ENCODE measurements at places on chromosomes 16 and 17. TPM values are rescaled to one million over a fixed set of nuclear protein-coding genes. Genes with fewer than 3 reads are reported as not detected.

GRCh38 chr17:81459864-81460263, 52.7 kb downstream of the ACTG1 start:
- DNase-seq = no peak

- DNase-seq = no peak
Measured at GRCh38 chr16:2855536-2855935, 2.4 kb downstream of the PRSS22 start.

DNA sequence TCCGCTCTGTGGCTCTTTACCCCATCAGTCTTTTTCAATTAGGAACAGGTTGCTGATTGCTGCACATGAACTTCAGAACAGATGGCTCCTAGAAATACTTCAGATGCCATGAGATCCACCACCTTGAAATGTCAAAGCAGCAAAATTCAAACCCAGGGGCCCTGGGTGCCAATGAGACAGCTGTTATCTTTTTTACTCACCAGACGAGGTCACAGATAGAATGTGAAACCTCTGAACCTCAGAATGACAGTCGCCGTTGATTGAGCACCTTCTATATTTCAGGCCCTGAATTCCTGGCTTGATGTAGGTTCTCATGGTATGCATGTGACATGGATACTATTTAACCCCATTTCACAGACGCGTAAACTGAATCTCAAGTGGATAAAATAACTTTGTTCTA, 63.0 kb downstream of the MAF start:
- no peak for DNase-seq

- DNase-seq = no peak
Measured at GRCh38 chr16:81956213-81956948, 54.9 kb downstream of the SDR42E1 start.

DNA sequence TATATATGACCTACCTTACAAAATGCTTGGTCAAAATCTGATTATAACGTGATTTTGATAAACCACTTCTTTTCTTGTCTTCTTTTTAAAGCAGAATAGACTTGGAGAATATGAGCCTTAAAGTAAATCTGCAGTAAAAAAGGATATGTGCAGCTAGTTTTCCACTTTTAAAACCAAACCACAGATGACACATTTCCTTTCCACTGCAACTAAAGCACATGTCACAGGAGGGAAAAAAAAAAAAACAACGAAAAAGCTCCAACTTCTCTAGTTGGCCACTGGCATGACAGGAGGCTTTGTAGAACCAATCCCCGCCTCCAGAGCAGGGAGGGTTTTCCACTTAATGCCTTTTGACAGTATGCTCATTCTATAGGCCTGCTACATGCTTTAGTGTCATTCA, at the start of gene EVI2A:
Gene EVI2A (minus strand): TSS at position 142 of the 400 bp plus-strand sequence. CDS start 2,609 bp downstream, outside the sequence.
- DNase-seq = no peak

DNA sequence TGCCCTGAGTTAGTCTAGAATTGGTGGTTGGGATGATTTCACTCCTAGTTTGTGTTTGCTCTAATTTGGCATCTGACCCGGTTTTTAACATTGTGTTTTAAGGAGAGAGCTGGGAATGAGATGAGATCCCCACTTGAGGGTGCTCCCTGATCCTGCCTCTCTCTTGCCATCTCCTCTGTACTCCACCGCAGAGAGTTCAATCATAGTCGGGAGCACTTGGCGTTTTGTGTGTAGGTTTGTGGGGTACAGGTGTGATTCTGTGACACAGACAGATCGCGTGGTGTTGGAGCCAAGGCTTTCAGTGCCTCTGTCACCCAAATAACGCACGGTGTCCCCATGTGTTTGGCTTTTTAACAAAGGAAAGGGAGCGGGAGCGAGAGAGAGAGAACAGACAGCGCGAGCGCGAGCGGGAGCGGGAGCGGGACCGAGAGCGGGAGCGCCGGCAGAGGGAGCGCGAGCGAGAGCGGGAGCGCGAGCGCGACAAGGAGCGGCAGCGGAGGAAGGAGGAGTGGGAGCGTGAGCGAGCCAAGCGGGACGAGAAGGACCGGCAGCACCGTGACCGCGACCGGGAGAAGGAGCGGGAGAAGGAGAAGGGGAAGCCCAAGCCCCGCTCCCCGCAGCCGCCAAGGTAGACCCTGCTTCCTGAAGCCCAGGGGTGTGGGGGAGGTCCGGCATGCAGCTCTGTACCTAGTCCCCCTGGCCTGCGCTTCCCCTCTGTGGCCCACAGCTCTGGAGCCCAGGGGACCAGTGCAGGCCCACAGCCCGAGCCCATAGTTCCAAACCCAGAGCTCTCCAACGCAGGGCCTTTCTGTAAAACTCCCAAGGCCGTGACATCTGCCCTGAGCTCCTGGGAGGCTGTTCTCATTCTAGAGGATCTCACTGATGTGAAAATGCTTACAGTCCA, 27.2 kb upstream of the IL17C start:
- DNase-seq = peak; percentile 59

- no peak for DNase-seq
Measured at GRCh38 chr17:7403727-7403976, 245 bp downstream of the TMEM256 start.

DNA sequence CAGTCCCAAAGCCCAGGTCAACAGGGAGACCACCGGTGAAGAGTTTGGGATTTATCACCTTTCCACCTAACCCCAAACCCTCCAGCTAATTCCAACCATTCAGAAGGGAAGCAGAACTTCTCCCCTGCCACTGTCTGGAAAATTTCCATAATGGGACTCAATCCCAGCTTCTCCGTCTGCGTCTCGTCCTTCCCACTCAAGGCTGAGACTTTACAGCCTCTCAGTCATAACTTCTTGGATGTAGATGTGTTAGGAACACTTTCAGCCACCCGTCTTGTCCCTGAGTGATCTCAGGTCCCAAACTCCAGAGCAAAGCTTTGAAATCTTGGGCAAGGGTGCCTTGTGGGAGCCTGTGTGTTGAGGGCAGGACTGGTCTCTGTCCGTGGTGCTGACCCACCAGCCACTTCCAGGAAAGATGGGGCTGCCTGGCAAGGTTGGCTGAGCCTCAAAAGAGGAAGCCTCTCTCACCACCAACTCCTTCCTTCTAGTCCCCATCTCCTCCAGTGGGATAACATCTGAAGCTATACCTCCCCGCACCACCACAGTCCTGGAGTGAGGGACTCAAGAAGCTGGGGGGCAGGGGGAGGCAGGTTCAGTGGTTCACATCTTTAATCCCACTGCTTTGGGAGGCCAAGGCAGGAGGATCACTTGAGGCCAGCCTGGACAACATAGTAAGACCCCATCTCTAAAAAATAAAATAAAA, 9.3 kb downstream of the GAS2L2 start:
- no peak for DNase-seq

GRCh38 chr16:58269526-58269925, 25.3 kb downstream of the PRSS54 start:
- no peak for DNase-seq

GRCh38 chr16:1288813-1289476, 20.5 kb upstream of the UBE2I start:
- no peak for DNase-seq

GRCh38 chr17:78396441-78397337, 18.2 kb downstream of the PGS1 start:
- DNase-seq = no peak

GRCh38 chr16:56450275-56450985, 702 bp downstream of the NUDT21 start:
- DNase-seq = peak; percentile 7

DNA sequence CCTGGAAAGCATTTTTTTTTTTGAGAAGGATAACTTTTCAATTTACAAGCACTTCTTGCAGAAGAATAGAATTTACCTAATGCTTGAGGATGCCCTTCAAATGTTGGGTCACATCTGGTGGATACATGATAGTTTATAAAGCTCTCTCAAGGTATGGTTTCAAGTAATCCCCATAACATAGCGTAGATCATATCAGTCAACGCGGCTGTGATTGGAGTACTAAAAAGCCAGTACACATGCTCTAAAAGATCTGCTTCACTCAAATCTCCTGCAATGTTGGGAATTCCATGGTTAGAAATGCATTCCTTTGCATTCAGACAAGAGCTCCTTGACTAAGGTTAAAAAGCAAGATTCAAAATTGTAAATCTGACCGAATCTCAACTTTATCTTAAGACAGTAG, 3.9 kb upstream of the KCNJ16 start:
- DNase-seq = no peak

DNA sequence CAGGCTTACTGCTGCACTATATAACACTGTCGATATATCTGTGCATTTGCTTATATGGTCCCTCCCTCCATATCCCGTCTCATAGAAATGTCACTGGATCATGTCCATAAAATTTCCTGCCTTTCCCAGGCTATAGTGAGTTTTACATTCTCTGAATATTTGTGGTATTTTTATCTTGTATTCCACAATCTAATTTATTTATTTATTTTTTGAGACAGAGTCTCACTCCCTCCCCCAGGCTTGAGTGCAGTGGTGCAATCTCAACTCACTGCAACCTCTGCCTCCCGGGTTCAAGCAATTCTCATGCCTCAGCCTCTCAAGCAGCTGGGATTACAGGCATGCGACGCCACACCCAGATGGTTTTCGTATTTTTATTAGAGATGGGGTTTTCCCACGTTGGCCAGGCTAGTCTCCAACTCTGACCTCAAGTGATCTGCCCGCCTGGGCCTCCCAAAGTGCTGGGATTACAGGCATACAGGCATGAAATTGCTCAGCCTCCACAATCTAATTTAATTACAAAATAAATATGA, 12.9 kb downstream of the TRIM37 start:
- DNase-seq = peak; percentile 60

GRCh38 chr16:31371619-31372484, 16.9 kb downstream of the ITGAX start:
- DNase-seq = peak; percentile 21

DNA sequence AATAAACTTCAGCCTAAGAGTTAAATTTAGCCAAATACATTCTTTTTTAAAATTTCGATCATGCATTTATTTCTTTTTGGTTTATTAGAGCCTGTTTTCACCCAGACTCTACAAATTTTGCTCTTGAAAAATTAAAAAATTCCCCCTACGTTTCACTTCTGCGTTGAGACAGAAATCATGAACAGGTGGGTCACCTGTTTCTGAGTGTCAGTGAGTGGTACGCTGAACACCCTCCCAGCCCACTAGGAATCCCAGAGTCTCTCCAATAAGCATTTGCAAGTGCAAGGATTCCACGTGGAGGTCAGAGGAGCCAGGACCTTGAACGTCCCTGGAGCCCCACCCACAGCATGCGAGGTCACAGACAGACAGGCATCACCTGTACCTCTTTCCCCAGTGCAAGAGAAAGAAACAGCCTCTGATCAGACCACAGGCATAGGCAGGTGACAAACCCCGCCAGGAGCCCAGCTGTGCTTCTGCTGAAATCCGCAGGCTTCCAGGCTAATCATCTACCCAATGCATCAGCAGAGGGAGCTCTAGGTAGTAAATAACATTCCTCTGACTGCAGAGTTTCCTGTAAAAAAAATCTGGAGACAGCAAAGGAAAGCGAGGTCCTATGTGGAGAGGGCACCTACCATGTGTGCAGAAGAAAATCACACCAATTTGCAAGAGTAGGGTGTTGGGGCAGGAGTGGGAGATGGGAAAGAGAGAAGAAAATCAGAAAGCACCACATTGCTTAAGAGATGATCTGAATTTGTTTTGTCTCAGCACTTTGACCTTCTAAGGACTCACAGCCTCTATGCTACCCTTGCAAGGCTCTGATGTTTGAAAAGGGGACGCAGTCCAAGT, 5.9 kb upstream of the XYLT1 start:
- DNase-seq = peak; percentile 65

DNA sequence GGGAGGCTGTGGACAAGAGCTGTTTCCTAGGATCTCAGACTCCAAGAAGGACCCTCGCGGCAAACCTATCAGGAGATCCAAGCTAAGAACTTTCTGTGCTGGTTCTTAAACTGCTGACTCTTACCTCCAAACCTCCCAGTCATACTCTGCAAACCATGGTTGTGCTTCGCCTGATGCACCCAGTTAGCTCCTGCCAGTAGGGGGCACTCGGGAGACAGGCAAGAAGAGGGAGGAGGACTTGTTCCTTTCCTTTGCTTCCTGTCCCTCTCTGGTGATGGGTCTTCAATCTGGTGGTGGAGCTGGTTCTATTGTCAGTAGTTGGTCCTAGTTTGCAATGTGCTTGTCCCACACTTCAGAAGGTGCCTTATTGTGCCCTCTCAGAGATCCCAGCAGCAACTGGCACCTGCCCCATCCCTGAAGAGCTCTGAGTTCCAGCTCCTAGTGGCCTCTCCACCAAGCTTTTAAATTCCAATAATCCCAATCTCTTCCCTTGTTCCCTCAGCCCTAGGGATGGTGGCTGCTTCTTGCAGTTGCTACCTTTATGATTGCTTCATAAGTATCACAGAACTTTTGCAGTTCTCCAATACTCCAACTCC, 113.5 kb upstream of the RPL38 start:
- DNase-seq = no peak

GRCh38 chr17:69551212-69552010, 136.9 kb downstream of the MAP2K6 start:
- DNase-seq = no peak

DNA sequence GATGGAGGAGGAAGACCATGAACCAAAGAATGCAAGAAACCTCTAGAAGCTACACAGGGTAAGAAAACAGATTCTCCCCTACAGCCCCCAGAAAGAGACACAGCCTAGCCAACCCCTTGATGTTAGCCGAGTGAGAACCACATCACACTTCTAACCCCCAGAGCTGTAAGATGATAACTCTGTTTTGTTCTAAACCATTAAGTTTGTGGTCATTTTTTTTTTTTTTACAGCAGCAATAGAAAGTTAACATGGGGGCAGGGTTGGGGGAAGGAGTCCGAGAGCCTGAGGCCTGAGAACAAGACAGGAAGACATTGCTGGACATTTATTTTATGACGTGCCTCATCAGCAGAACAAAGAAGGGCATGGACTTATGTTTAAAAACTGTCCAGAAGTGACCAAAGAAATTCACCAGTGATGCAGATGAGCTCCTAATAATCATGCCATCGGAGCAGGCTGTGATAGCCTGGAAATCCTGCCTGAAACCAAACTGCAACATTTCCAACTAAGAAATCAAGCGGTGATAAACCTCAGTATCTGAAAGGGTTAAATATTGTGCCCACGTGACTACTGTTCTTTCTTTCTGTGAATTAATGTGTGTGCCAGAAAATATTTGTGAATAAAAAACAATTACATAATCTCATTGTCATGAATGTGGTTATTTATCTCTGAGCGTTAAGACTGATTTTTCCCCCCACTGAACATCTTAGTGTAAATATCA, 1.1 kb downstream of the ABCA9 start:
- no peak for DNase-seq

GRCh38 chr16:83579027-83579426, 228.8 kb upstream of the HSBP1 start:
- DNase-seq = no peak

Gene CMC2
- 72.8 TPM for polyA plus RNA-seq

Gene TVP23A
- polyA plus RNA-seq = 4.5 TPM

Gene CES5A
- polyA plus RNA-seq = not detected

Gene NEUROD2
- 0.08 TPM for polyA plus RNA-seq

Gene RNF227
- polyA plus RNA-seq = 4.5 TPM

Gene TMEM238L
- 3.3 TPM for polyA plus RNA-seq

Gene SCRN2
- 60.0 TPM for polyA plus RNA-seq

Gene NDUFAB1
- 87.2 TPM for polyA plus RNA-seq

Gene EFCAB13
- polyA plus RNA-seq = 14.1 TPM

Gene MED9
- 19.1 TPM for polyA plus RNA-seq
